ENCODE measurements at places on chromosomes 5 and 9. TPM values are rescaled to one million over a fixed set of nuclear protein-coding genes. Genes with fewer than 3 reads are reported as not detected.

Gene RORB
- total RNA-seq, result 1.7 TPM

DNA sequence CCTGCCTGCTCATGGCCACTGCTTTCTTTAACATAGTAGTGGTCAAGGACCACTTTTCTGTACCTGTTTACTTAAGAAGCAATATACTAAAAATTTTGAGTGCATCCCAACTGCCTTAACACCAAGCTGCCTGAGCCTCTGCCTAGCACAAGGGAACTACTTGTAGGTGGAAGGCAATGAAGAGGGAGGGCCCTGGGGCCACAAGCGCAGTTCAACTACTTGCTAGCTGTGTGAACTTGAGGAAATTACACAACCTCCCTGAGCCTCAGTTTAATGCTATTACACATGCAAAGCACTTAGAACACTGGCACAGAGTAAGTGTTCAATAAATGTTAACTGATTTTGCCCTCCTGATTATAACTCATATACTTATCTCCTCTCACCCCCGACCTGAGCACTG, 6.3 kb downstream of the ARL15 start:
- H3K4me3 ChIP-seq, result no peak overlapping the region
- no peak for DNase-seq
- peaks cover 16% of the 10 kb centered on the region for H3K4me1 ChIP-seq
- no peaks in the 10 kb centered on the region for H3K36me3 ChIP-seq
- no peak overlapping the region for H3K27ac ChIP-seq
- no peaks in the 10 kb centered on the region for H3K27me3 ChIP-seq

Gene CBY3
- total RNA-seq, result not detected

DNA sequence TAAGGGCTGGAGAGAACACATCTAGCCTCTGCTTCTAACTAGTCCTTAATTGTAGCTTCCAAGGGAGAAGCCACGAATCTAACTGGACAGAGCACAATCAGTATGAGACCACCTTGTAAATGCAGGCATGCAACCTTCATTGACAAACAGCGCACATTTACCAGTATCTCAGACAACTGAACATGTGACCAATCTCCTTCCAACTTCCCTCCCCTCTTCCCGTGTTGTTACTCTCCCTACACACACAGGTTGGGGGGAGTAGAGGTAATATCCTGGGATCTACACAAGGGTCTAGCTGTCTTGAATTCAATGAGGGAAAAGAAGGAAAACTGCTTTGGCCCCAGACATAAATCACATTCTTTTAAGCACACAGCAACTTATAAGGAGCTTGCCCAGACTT, 77.6 kb downstream of the LIFR start:
- no peak for DNase-seq
- no peaks in the 10 kb centered on the region for H3K36me3 ChIP-seq
- no peaks in the 10 kb centered on the region for H3K27me3 ChIP-seq
- H3K27ac ChIP-seq, result no peak overlapping the region
- H3K4me1 ChIP-seq, result peaks cover 11% of the 10 kb centered on the region
- H3K4me3 ChIP-seq, result no peak overlapping the region

- H3K27ac ChIP-seq, result no peak overlapping the region
- H3K36me3 ChIP-seq, result peaks cover 22% of the 10 kb centered on the region
- H3K27me3 ChIP-seq, result peaks cover 3% of the 10 kb centered on the region
- peaks cover 26% of the 10 kb centered on the region for H3K4me1 ChIP-seq
- DNase-seq, result no peak
- peak overlapping the region; percentile 99 for H3K4me3 ChIP-seq
These were observed 607 bp upstream of the HNRNPAB start for GRCh38 chr5:178203670-178204181.

DNA sequence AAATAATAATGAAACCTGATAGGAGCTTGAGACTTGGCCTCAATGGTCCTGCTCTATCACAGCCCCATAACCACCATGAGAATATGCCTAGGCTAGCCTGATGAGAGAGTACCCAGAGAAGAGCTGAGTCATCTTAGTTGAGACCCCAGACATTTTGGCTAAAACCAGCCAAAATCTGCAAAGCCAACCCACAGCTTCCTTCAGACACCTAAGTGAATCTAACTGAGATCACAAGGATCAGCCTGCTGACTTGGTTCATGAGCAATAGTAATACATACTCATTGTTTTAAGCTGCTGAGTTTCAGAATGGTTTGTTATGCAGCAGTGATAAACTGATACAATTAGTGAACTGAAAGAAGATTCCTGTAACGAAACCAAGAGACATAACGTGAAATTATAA, 473.7 kb upstream of the PTGER4 start:
- no peaks in the 10 kb centered on the region for H3K4me1 ChIP-seq
- H3K27ac ChIP-seq, result no peak overlapping the region
- H3K36me3 ChIP-seq, result no peaks in the 10 kb centered on the region
- DNase-seq, result no peak
- H3K4me3 ChIP-seq, result no peak overlapping the region

Data from type B pancreatic cell (in vitro differentiated cells).